Cortex of kidney (tissue), 1 donor: ENCODE measurements at places on chromosomes 5 and 9.

DNA sequence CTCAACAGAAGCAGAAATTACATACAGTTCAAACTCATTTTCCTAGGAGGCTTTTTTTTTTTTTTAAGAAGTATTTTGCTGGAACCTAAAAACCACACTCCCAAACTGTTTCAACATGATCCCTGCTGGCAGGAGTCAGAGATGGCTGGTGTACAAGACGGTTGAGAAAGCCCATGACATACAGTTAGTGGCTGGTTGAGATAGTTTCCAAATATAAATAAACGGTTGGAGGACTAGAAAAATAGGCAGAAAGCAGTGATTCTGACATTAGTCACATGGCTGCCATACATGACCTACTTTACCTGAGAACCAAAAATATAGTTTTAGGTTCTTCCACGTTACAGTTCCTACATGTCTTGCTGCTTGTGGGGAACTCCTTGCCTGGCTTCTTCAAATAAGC, 31.7 kb upstream of the BASP1 start:
- no peak for DNase-seq

GRCh38 chr5:180810959-180811622, 8.5 kb upstream of the MGAT1 start:
- DNase-seq, result no peak

GRCh38 chr9:78325343-78325742, 28.4 kb downstream of the PSAT1 start:
- DNase-seq, result no peak

GRCh38 chr5:170314541-170315095, 17.0 kb upstream of the LCP2 start:
- DNase-seq, result no peak

DNA sequence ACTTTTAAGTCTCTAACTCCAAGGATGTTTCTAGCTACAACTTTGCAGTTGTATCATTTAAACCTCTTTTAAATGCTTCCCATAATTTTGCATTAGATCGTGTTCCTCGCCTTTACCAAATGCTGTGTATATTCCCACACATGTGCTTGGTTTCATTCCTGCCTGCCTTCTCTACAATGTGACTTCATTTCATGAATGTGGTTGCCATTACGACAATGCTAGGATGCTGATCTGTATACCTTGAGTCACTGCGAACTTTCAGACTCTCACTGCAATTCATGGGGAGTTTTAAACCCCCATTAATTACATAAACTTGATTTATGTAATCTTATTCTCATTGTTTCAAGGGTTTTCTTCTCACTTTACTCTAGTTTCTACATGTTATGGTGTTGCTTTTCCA, 50.3 kb downstream of the UBE2QL1 start:
- no peak for DNase-seq

GRCh38 chr5:147445917-147446316, 64.0 kb downstream of the DPYSL3 start:
- DNase-seq, result no peak

- no peak for DNase-seq
Observed at GRCh38 chr9:74921737-74922136, 31.0 kb downstream of the C9orf40 start.

DNA sequence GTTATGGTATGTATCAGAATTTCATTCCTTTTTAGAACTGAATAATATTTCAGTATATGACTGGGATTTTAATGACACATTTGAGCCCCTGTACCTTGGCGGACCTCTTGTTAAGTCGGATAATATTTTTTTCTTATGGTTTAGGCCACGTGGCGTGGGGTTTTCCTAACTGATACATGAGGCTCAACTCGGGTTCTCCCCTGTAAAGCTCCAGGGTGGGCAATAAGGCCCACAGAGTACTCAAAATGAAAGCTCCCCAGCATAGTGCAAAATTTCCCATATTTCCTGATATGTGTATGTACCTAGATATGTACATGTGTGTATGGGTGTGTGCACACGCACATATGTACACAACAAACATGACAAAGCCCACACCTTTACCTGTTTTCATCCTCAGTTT, 24.5 kb downstream of the TICAM2 start:
- DNase-seq, result no peak

- no peak for DNase-seq
Observed at GRCh38 chr9:128382261-128382660, 11.1 kb downstream of the URM1 start.

DNA sequence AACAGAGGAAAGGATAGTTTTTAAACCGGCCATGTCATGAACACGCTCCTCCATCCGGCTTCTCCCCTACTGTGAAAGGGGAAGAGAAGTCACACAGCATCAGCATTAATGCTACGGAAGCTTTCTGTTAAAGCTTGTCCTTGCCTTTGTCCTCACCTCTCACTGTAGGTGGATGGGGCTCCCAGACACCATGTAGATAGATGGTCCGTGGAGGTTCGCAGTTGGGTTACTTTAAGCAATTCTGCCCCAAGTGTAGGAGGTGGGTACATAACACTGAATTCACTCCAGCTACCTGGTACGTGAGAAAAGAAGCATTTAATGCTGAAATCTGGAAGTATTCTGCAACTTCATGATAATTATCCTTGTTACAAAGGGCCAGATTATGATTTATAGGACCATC, 165.8 kb downstream of the BAAT start:
- no peak for DNase-seq

DNA sequence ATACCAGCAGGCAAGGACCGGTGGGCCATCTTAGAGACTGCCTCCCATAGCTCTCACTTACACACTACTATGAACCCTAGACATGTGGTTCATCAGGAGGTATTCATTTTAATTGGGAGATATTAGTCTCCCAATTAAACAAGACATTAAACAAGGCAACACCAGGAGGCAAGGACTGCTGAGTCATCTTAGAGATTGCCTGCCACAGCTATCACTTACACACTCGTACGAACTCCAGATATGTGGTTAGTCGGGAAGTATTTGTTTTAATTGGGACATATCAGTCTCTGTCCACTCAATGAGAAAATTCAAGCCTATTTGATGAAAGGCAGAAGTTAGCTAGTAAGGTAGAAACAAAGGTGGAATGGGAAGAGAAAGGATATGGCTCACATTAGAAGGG, 343.9 kb downstream of the NFIB start:
- DNase-seq, result no peak

GRCh38 chr5:107653685-107654084, 17.1 kb downstream of the EFNA5 start:
- DNase-seq, result no peak

DNA sequence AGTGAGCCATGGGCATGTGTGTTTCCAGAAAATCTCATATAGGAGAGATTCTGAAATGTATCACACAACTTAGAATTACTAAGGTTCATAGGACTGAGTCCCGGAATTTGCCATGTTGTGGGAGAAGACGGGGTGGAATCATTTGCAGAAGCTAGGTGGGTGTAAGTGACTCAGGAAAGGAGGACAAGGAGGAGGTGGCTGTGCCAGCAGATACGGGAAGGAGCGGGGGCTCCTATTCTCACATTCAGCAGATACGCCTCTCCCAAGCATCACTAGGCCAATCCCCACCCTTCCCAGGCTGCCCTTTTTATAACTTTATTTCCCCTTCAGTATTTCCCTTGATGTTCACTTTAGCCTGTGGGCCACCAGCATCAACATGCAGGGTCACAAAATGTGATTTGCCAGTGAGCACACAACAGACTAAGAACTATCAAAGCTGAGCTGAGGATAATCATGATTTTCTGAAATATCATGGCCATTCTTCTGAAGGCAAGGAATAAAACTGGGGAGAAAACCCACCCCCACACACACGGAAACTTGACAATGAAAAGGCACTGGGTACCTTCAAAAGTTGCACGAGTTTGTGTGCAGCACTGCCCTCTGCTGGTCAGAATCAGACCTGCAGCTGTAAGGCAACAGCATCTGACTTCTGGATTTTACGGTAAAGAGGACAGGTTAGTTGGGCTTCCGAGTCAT, 133.2 kb downstream of the MTX3 start:
- no peak for DNase-seq

- DNase-seq, result no peak
Observed at GRCh38 chr9:124800306-124801259, 23.6 kb downstream of the OLFML2A start.
